COR-L47 (cell line): ENCODE measurements at places on chromosomes 16 and 17.

- no peak for DNase-seq
Measured at GRCh38 chr17:76370261-76370993, 14.0 kb upstream of the SPHK1 start.

- no peak for DNase-seq
Measured at GRCh38 chr16:7839568-7839967, 506.9 kb downstream of the RBFOX1 start.

DNA sequence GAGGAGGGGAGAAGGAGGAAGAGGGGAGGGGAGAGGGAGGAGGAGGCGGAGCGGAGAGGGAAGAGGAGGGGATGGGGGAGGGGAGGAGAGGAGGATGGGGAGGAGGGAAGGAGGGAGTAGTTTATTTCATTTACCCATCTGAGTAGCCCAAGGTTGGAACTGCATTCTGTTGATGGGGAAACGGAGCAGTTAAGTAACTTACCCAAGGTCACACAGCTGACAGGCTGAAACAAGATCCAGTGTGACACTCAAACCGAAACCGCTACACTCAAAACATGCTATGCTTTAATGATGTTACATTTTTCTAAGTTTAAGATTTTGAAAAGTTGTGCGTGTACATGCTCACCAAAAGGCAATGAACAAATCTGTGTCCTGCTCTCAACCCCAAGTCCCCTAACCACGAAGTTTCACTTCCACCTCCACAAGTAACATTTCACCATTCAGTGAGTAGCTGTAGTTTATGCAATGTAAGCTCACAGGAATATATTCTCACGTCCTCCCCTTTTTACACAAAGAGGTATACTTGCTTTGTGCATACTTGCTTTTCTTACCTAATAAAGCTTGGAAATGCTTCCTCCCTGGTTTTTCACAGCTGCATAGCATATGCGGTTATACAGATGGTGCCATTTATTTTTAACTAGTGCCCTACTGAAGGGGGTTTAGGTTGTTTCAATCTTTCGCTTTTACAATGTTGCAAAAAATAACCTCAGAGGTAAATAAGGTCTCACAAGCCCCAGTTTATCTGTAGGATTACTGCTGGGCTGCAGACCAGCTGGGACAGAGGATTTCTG is 275.3 kb downstream of the PARN start:
- DNase-seq = no peak

GRCh38 chr16:12703935-12704334 is 99.8 kb downstream of the CPPED1 start:
- DNase-seq = no peak

DNA sequence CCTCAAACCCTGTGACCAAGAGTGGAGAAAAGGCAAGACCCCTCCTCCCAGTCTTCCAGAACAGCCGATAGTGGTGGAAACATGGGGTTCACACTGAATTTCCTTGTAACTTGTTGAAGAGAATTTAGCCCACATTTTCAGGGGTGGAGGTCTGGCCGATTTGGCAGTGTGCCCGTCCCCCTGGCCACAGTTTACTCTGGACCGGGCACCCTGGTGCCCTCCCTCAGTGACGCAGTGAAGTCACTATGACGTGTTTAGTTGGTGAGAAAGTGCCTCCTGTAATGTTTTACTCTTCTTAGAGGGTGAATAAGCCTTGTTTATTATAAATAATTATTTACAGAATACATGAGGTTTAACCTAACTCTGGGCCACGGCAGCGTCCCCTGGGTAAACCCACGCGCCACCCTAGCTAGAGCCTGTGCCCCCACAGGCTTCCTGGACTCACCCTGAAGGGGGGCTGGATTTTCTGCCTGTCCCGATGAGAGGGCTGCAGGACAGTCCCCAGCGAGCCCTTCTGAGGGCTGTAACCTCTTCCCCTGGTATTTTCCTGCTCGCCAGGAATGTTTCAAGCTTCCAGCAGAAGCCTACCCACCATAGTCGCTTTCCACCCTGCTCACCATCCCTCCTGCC is 316.9 kb downstream of the SEC14L1 start:
- no peak for DNase-seq

DNA sequence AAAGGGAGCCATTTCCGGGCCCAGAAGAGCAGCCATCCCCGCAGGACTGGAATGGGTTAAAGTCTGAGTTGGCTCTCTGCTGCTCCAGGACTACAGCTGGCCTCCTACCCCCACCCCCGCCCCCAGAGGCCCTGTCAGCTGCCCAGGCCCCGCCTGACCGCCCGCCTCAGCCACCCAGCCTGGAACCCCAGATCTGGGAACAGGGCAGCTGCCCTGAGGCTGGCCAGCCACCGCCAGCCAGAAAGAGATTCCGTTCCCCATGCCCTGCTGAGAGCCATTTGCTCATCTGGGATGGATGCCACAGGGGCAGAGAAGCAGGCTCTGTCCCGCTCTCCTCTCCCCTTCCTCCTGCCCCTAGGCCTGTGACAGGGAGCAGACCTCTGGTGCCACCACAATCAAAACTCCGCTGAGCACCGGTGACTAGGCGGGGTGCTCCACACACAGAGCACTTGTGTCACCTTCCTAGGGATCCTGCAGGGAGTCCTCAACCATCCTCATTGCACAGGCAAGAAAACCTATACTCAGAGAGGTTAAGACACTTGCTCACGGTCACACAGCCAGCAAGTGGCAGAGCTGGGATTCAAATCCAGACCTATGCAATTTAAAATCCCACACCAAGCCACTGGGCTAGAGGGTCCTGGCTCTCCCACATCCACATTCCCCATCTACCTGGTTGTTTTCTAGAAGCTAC is 44.1 kb downstream of the ZNF423 start:
- no peak for DNase-seq

DNA sequence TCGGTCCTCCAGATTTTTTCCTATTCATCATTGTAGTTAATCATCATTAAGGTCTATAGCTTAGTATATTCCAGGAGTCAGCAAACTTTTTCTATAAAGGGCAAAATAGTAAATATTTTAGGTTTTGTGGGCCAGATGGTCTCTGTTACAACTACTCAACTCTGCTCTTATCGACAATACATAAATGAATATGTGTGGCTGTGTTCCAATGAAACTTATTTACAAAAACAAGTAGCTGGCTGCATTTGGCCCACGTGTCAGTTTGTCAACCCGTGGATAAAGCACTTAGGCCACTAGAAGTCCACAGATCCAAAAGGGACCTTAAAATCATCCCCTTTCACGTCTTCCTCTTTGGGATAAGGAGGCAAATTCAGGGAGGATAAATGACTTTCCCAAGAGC is 5.4 kb upstream of the HNF1B start:
- DNase-seq = no peak

DNA sequence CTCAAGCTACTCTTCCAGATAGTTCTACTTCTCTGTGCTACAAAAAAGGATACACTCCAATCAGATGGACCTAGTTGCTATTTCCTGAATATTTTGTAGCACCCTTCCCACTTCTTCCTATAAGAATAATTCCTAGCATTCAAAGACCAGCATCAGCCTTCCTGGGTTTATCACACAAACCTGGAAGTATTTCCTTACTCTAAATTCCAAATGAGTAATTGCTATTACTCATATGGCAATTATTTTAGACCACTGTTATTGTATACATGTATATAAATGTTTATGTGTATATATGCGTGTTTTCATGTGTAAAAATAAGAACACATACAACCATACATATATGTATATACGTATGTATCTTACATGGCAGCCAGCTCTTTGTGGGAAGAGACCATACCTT is 130.6 kb downstream of the MYO1D start:
- no peak for DNase-seq

GRCh38 chr16:56120447-56121155 is 70.7 kb upstream of the GNAO1 start:
- no peak for DNase-seq

GRCh38 chr17:48894886-48895285 is 2.3 kb downstream of the ATP5MC1 start:
- DNase-seq = no peak

DNA sequence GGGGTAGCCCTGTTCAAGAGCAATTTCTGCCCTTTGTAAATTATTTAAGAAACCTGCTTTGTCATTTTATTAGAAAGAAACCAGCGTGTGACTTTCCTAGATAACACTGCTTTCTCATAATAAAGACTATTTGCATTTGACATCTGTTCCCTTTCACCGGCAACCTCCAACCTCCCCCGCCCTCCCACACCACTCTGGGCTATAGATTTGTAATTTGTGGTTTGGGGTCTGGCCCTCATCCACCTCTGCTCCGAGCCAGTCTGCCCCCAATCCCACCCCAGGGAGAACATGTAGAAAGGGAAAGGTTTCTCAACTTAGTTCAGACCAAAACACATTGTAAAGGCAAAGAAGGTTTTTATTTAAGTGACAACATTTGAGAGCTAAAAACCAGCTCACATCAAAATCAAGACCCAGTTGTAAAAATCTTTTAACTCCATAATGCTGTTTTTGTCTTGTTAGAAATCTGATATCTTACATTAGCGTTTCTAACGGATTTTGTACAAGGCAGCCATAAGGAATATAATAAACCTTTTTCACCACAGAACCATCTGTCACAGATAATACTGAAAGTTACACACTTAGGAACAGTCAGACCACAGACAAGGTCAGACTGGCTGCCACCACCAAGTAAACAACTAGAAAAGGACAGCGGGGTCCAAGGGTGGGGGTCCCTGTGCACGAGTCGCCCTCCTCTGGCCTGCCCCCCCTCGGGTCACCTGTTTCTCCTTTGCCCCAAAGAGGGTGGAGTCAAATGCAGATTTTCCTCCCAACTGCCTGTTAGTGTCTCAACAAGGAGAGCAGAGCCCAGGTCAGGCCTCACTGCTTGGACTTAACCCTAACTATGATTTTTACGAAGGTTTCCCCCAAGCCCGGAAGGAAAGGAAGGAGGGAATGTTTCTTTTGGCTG is 6.9 kb downstream of the PIMREG start:
- DNase-seq = no peak

GRCh38 chr16:30395992-30396585 is 869 bp downstream of the ZNF48 start:
- peak; percentile 11 for DNase-seq

DNA sequence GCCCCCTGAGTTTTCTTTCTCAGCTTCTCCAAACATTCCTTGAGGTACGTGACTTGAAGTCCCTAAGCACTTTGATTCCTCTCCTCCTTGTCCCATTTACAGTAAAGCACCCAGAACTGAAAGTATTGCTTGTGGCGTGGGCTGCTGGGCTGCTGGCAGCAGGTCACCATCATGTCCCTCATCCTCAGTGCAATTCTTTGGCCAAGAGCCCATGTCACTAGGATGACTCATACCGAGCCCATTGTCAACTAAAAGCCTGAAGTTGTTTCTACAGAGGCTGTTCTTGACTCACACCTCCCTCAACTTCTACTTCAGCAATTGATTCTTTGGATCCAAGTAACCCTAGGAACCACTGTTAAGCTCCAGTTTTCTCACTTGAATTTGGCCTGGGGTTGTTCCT is 54.3 kb downstream of the KPNA2 start:
- peak; percentile 19 for DNase-seq

DNA sequence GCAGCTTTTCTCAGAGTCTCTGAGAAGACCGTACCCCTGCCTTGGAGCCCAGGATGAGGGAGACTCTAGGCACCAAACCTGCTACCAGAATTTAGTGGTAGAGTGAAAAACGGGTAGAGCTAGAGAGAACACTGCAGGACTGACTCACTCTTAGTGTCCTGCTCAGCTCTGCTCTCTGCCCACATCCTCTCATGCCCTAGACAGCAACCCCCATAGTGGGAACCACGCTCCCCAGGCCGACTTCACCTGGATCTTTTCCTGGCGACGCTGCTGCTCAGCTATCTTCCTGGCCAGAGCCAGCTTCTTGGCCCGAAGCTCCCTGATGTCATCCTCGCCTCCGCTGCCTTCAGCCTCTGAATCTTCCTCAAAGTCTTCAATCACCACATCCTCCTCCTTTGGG is 26.7 kb downstream of the HIC1 start:
- no peak for DNase-seq

GRCh38 chr16:21158208-21159110 is at the start of gene LDAF1:
Gene LDAF1, plus strand, starts transcription at chr16:21158674. Its CDS starts 2,509 bp downstream, at chr16:21161183.
- peak; percentile 10 for DNase-seq

DNA sequence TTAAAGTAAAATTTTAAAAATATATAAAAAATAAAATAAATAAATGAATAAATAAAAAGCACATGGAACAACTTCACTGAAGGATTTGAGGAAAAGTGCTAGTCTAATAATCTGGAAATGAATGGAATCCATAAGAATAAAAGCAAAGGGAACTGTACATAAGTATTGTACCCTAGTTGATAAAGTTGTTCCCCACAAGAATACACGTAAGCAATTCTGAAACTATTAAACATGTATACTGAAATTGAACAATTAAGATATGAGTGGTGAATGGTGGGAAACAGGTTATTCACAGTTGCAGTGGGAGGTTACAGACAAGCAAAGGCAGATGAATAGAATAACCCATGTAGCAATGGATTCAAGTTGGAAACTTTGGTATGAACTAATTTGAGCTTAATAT is 853.2 kb upstream of the SOX9 start:
- no peak for DNase-seq

DNA sequence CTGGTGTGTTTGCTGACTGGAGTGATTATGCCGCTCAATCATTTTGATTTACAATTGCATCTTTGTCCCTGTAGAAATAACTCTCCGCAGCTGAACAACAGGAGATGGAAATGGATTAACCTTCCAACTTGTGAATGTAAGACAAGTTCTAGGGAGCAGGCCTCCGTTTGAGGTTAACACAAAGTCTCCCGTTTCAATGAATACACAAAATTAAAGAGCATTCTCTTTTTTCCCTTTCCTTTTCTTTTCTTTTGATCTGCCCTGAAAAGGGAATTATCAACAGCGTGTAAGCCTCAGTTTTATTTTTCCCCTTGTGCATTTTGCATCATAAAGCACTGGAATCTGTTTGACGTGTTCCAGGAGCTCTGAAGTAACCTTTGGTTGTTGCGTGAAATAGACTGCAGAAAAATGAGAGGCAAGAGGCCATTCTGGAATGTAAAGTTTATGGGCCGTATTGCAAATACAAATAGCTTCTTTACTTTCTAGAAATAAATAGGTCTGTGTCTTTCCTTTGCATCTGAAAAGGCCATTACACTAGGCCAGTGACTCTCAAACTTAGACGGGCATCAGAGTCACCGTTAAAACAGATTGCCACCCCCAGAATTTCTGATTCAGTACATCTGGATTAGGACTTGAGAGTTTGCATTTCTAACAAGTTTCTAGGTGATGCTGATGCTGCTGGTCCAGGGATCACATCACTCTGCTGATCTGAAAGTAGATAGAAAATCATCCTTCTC is 164.7 kb downstream of the ZNF18 start:
- no peak for DNase-seq

- DNase-seq = no peak
Measured at GRCh38 chr16:11603331-11603750, 16.6 kb upstream of the LITAF start.

DNA sequence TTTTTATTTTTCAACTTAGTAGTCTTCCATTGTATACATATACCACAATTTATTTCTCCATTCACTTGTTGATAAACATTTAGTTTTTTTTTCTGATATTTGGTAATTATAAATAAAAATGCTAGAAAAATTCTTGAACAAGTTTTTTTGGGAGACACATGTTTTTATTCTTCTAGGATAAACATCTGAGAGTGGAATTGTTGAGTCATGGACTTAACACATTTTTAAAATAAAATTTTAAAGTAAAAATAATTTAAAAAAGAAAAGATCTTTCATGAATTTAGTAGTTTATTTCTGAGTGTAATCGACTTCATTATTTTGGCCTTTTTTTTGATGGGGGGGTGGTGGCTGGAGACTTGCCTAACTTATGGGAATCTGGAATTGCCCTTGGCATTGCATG is 391.1 kb downstream of the KCNJ2 start:
- no peak for DNase-seq

GRCh38 chr16:2027024-2028010 is 615 bp downstream of the NHERF2 start:
- DNase-seq = no peak
